ENCODE measurements at places on chromosomes 1 and 21. TPM values are rescaled to one million over a fixed set of nuclear protein-coding genes. Genes with fewer than 3 reads are reported as not detected.
A peak's percentile ranks its signal among the peaks of the same experiment; 100 is the strongest.

GRCh38 chr1:221711656-221712055, 30.2 kb downstream of the DUSP10 start:
- no peak for DNase-seq
- no peaks in the 10 kb centered on the region for H3K36me3 ChIP-seq
- H3K27me3 ChIP-seq, result no peaks in the 10 kb centered on the region
- H3K4me3 ChIP-seq, result no peak overlapping the region

GRCh38 chr1:15523104-15524020, 653 bp downstream of the CASP9 start:
- no peaks in the 10 kb centered on the region for H3K27me3 ChIP-seq
- peaks cover 34% of the 10 kb centered on the region for H3K4me1 ChIP-seq
- DNase-seq, result no peak
- H3K4me3 ChIP-seq, result peak overlapping the region; percentile 61

- no peak for DNase-seq
- no peak overlapping the region for H3K4me3 ChIP-seq
Measured at GRCh38 chr1:85975912-85976371, 180.6 kb downstream of the COL24A1 start.

DNA sequence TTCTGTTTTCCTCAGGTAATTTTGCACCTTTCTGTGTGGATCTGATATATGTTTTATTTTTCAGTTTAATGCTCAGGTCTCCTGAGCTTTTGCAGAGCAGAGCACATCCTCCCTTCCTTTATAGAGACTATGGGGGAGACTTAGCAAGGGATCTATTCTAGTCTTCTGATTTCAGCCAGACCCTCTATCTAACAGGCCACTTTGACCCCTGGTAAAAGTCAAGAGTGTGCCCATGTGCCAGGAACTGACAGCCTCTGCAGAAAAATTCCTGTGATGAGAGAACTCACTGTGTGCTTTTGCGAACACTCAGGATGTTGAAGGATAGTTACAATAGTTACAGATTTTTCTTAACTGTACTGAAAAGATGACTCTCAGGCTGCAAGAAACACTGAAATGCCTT, 123.3 kb downstream of the NOS1AP start:
- H3K27me3 ChIP-seq, result no peaks in the 10 kb centered on the region
- no peak overlapping the region for H3K4me3 ChIP-seq
- no peak for DNase-seq
- no peak overlapping the region for H3K27ac ChIP-seq
- H3K36me3 ChIP-seq, result no peaks in the 10 kb centered on the region
- peaks cover 9% of the 10 kb centered on the region for H3K4me1 ChIP-seq

The LCE1A gene
- not detected for total RNA-seq

All from transverse colon (tissue), 4 donors.